ENCODE measurements at places on chromosomes 16 and 17.
A peak's percentile ranks its signal among the peaks of the same experiment; 100 is the strongest.

DNA sequence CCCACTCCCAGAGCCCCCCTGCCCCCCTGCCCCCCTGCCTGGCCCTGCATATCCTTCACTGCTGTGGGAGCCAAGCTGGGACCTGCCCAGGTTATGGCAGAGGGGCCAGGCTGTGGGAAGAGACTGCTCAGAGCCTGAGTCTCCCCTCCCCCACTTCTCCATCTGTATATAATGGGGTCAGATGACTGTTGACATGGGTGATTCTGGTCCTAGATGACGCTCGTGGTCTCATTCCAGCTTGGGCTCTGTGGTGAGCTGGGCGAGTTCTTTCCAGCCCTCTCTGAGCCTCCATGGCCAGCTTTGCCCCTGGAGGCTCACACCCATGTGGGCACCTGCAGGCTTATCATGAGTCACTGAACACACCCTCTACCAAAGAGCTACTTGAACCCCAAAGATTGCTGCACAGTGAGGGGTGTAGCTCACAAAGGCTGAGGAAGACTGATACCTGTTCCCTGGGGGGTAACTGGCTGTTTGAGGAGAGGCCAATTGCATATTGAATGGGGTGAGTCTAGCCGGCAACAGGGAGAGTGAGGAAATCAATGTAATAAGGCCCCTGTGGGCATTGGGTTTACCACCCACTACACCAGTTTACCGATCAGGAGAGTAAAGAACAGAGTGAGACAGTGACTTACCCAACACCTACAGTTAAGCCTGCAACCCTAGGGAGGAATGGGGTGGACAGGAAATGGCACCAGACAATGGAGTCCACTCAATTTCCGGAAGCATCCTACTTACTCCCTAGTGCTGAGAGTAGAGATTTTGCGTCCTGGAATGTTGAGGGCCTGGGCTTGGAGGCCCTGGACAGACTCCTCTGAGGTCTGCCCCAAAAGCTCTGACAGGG lies 4.2 kb upstream of the SREBF1 start:
- DNase-seq = no peak

DNA sequence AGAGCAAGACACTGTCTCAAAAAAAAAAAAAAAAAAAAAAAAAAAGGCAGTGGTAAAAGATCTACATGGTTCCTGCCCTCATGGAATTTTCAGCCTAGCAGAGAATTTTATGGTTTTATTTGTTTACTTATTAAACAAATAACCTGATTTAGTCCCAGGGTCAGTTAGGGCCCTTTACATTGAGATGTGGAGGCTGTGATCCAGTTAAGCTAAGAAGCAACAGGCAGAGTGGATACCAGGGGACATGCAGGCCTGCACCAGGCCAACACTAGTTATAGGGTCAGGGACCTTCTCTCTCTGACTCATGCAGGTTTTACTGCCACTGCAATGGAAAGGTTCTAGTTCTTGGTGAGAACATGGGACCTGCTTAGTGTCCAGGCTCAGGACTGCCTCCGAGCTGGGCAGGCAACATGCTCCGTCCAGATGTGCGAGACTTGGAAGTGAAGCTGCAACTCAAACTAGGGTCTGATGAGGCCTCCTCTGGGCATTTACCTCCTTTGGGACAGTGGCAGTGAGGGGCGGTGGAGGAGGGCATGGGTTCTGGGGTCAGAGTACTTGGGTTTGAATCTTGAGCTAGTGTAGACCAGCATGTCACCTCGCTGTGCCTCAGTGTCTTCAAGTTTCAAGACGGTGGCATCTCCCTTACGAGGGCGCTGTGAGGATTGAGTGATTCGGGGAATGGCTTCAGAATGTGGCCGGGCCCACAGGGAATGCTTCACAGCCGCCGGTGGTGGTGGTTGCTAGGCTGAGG lies 301.8 kb downstream of the CPPED1 start:
- no peak for DNase-seq

- no peak for DNase-seq
These were observed 1.7 kb downstream of the ADORA2B start for GRCh38 chr17:15946611-15947120.

GRCh38 chr16:11367483-11367906 lies 22.2 kb downstream of the RMI2 start:
- no peak for DNase-seq

GRCh38 chr16:54336631-54337204 lies 50.1 kb upstream of the IRX3 start:
- no peak for DNase-seq

GRCh38 chr16:67294938-67295361 lies 15.6 kb downstream of the PLEKHG4 start:
- DNase-seq = no peak

- DNase-seq = no peak
These were observed 9.8 kb upstream of the RNF157 start for GRCh38 chr17:76250141-76250540.

DNA sequence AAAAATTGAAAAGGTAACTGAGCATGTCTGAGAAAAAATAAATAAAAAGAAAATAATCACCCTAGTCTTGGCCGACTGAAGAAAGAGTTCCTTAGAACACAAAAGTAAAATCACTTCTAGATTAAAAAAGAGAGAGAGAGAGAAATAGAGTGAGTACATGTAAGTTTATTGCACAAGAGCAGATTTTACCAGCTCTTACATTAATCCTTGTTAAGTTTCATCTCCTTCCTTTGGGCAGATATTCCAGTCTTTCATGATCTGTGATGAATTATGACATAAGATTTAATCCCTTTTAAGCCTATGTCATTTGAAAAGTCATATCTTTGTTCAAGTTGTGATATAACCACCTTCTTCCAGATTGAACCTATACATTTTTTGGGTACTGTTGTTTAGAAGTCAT lies 54.8 kb downstream of the NFAT5 start:
- DNase-seq = no peak

DNA sequence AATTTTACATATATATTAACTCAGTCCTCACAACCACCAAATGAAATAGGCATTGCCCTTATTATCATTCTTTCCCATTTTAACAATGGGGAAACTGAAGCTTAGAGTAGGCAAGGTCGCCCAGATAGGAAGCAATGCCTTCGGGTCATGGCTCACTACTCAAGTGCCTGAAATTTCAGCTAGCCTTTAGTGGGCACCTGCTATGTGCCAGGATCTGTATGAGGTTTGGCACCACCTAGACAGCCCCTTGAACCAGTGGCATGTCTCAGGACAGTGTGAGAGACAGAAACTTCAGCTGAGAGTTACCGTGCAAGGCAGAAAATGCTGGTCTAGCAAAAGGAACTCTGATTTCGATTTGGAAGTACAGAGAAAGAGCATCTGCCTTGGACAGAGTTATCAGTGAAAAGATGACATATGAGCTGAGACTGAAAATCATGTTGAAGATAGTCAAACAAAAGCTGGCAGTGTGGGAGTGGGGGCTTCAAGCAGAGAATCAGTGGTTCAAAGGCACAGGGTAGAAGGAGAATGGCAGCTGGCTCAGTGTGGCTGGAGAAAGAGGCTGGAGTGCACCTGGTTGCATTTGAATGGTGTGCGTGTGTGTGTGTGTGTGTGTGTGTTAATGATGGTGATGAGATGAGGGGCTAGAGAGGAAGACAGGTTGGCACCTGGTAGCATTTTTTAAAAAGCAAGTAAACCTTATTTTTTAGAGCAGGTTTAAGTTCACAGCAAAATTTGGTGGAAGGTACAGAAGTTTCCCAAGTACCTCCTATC lies 29.1 kb downstream of the CDH13 start:
- no peak for DNase-seq

DNA sequence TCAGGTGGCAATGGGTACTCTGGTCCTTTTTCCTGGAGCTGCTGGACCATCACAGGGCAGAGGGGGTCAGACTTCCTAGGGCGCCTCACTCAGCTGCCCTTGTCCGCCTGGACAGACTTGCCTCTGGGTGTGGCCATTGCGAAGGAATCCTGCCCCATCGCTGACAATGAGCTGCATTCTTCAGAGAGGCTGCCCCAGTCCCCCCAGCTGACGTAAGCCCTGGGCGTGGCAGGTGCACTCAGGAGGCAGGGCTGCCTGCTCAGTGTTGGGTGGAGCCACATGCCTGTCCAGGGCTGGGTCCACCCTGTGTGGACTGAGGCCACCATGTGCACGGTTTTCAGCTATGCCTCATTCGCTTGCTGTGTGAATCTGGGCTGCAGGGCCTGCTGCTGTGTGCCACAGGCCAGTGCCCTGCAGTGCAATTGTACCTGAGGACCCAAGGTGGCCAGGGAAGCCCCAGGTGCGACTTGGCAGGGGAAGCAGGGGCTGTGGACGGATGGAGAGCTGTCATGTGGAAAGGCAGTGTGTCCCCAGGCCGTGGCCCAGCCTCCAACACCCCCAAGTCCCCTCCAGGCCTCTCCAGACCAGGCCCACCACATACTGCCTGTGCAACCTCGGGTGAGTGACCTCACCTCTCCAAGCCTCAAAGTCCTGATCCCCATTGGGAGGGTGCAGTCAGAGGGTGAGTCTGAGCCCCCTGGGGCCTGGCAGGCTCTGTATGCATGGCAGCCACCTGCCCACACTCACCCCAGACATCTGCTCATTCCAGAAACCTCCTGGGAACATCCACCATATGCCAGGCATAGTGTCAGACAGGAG lies 14.0 kb upstream of the MPRIP start:
- no peak for DNase-seq

DNA sequence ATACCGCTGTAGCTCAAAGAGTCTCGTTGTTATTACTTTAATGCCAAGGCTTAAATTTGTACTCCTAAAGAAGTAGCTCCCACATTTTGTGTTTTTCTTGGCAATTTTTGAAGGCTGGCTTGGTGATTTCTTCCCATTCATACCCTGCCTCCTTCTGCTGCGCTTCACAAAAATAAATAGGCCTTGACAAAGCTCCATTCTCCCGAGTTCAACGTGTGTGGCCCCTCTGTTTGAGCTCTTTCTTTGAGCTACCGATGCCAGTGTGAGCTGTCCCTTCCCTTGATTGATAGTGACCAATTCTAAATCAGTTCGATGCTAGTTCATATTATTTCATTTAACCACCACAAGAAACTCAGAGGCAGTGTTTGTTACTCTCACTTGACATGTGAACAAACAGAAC lies 96.8 kb downstream of the MAP2K6 start:
- DNase-seq = no peak

GRCh38 chr16:88405216-88406060 lies 22.7 kb downstream of the ZNF469 start:
- no peak for DNase-seq

- peak; percentile 68 for DNase-seq
These were observed 15.7 kb upstream of the CPPED1 start for GRCh38 chr16:12819126-12820117.

- no peak for DNase-seq
These were observed 70.2 kb upstream of the GSG1L start for GRCh38 chr16:28133666-28134065.

DNA sequence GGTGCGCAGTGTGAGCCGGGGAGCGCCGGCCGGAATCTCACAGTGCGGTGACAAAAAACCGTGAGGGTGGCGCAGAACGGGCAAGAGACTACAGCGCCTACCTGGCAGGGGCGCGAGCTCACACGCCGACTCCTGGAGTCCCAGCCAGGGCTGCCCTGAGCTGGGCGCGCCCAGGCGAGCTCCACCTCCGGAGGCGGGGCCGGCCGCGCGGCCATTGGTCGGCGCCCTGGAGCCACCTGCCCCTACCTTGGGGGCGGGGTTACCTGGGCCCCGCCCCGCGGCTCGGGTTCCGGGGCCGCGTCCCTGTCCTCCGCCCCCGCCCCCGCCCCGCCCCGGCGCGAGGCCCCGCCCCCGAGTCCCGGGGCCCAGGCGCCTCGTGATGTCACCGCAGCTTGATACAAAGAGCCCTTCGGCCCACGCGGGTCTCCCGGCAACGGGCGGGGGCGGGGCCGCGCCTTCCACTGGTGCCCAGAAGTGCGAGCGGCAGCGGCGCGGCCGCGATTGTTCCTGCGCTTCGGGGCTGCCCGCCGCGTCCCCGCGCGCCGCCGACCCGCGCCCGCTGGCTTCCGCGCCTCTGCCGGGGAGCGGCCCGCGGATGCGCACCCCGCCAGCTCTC lies 96.3 kb downstream of the RAB11FIP4 start:
- peak; percentile 83 for DNase-seq

- DNase-seq = no peak
These were observed at the start of gene HAS3 for GRCh38 chr16:69105501-69106361. HAS3 (plus strand) TSS chr16:69105653; CDS start chr16:69109396, 3,743 bp downstream.

DNA sequence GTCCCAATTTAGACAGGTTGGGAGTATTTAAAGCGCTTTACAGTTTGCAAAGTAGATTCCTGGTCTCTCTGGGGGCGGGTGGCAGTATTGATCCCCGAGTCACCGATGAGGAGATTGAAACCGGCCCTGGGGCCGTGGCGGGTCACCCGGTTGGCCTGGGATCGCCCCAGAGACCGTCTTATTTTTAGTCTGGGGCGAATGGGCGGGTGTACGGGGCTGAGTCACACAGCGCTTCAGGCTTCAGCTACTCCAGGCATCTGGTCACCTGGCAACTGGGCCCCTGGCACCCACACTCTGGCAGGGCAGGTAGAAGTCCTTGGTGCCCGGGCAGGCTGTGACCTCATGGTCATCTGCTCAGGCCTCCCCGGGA lies 669 bp downstream of the MIEF2 start:
- peak; percentile 31 for DNase-seq

GRCh38 chr16:55678161-55678821 lies 22.5 kb downstream of the SLC6A2 start:
- DNase-seq = no peak

- no peak for DNase-seq
These were observed 9.7 kb downstream of the IGFBP4 start for GRCh38 chr17:40452921-40453378.

DNA sequence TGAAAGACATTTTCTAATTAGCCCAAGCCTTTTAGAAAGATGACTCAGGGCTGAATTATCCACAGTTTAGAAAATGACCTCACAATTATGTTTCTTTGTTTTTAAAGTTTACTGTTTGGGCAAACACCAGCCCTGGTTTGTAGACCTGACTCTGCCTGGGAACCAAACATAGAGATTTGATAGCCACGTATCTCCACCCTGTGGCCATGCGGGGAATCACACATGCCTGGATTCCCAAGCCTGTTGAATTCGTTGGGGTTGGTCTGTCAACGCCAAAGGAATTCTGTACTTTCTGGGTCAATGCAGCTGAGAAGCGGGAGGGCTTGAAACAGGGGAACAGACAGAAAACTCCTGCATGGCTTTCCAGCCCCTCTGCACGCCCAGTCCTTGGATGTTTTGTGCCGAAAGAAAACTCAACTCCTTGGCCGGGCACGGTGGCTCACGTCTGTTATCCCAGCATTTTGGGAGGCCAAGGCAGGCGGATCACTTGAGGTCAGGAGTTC lies 26.9 kb downstream of the CD300A start:
- DNase-seq = peak; percentile 47

DNA sequence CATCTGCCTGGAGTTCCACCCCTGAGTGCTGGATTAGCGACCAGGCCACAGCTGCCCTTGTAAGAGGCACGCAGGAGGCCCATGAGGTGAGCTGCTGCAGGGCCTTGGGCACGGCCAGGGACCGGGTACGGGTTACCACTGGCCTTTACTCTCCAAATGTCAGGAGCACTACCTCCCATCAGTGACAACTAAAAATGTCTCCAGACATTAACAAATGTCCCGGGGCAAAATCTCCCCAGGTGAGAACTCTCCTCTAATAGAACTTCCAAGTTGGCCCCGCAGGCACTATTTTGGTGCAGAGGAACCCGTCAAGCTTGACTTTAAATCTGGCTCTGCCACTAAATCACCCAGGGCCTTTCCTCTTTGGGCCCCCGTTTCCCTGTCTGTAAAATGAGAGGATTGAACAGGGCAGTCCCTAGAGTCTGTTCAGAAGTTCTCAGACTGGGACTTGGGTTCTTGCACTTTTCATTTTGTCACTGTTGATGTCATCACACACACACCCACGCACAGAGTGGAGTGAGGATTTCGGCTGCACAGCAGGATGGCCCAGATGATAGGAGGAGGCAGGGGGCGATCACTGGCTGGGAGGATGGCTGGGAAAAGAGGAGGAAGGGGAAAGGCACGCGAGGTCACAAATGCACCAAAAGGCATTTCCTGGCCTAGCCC lies 24.5 kb upstream of the MAPT start:
- DNase-seq = no peak

Data from stimulated activated CD4-positive, alpha-beta T cell treated with anti-CD3 and anti-CD28 coated beads, TNF-alpha, amount 100 ng/mL, for 48 hours (primary cell).